ENCODE measurements at places on chromosomes 12 and 14.

DNA sequence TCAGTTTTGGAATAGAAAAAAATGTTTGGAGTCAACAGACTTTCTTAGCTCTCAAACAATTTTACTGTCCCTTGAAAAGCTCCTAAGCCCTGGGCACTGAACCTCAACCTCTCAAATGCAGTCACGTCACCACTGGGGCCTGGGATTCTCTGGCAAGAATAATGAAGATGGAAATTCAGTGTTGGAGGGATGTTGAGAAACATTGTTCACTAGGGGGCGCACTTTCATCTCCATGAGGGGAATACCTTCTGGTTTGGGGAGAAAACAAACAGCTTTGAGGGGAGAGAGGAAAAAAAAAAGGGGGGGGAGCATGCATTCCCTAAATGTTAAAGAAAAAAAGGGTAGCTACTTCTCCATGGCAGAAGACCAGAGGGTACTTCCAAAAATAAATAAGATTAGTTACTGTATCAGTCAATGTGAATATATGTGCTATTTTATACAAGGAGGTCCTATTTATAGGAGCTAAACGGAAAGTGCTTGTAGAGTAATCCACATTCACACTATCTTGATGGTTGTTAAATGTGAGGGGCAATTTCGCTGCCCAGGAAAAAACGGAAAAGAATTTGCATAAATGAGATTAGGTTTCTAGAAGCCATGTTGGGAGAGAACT lies 5.8 kb upstream of the TBPL2 start:
- peak; percentile 15 for DNase-seq

- no peak for DNase-seq
Measured at GRCh38 chr14:105323663-105324062, 9.1 kb downstream of the PACS2 start.

- no peak for DNase-seq
Measured at GRCh38 chr14:100871234-100872186, 32.0 kb downstream of the RTL1 start.

GRCh38 chr12:104399740-104400612 lies 56.8 kb upstream of the CHST11 start:
- DNase-seq: no peak

GRCh38 chr12:18551701-18552100 lies 186.1 kb downstream of the PLCZ1 start:
- no peak for DNase-seq

DNA sequence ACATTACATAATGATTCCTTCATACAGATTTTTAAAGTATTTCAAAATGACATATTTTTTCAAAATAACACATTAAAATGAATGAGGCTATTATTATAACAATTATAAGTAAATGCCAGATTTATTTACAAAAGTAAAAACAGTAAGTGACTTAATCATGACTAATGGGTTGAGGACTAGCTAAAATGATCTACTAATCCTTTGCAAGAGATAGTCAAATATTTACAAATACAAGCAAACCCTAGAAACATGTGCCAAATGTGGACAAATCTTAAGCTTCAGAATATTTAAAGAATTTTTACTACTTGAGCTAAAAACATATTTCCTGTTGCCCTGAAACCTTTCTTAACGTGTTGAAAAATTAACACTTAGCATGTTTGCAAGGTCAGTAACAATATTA lies 74.8 kb downstream of the KIF21A start:
- no peak for DNase-seq

DNA sequence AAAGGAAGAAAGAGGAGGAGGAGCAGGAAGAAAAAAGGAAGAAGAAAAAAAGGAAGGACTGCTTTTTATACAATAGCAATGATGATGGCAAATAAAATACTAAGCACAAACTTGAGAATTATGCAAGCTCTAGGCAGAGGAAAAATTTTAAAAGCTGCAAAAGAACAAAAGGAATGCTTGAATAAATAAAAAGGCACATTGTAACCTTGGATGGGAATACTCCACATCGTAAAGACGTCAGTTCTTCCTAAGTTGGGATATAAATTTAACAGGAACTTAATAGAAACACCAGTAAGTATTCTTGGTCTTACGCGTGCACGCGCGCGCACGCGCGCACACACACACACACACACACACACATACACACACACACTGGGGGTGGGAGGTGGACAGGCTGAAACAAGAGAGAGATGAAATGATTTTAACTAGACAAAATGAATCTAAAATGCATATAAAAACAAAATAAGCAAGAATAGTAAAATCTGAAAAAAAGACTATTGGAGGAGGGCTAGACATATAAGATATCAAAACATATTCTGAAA lies 43.0 kb downstream of the SERPINA3 start:
- DNase-seq: no peak

DNA sequence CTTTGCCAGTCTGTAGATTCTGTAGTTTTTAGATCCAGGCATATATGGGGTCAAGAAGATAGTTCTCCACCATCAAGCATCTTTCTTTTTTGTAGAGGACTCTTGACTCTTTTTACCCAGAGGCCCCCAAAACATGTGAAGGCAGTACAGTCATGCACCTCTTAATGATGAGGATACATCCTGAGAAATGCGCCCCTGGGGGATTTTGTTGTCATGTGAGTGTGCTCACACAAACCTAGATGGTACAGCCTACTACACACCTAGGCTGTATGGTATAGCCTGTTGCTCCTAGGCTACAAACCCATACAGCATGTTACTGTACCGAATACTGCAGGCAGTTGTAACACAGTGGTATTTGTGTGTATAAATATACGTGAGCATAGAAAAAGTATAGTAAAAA lies 23.0 kb downstream of the EVL start:
- no peak for DNase-seq

GRCh38 chr12:45989287-45989686 lies 1.1 kb downstream of the SCAF11 start:
- no peak for DNase-seq

- DNase-seq: no peak
Measured at GRCh38 chr12:68934392-68934791, 1.4 kb upstream of the CPM start.

- DNase-seq: no peak
Measured at GRCh38 chr12:31772186-31772585, 43.4 kb upstream of the AMN1 start.

- DNase-seq: no peak
Measured at GRCh38 chr12:117468016-117468415, 106.6 kb upstream of the NOS1 start.

GRCh38 chr12:58425481-58426392 lies 484.4 kb downstream of the ATP23 start:
- DNase-seq: no peak

- DNase-seq: no peak
Measured at GRCh38 chr12:110720516-110720915, 22.2 kb downstream of the PPP1CC start.

GRCh38 chr12:94282675-94283074 lies 134.3 kb downstream of the PLXNC1 start:
- DNase-seq: no peak

DNA sequence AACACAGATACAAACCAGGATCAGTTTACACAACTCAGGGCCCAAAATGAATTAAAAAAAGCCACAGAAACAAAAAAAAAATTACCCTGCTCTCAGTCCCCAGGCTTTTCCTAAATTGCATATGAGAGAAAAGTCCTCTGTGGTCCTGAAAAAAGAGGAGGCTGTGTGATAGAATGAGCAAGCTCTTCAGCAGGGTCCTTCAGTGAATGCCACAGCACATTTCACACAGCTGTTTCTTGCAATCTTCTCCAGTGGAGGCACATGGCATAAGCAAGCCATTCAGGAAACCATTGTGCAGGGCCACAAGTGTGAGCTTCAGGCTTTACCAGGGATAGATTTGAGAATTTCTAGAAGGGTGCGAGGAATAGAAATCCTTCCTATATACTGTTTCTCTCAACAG lies 168.5 kb downstream of the PPM1H start:
- DNase-seq: no peak

DNA sequence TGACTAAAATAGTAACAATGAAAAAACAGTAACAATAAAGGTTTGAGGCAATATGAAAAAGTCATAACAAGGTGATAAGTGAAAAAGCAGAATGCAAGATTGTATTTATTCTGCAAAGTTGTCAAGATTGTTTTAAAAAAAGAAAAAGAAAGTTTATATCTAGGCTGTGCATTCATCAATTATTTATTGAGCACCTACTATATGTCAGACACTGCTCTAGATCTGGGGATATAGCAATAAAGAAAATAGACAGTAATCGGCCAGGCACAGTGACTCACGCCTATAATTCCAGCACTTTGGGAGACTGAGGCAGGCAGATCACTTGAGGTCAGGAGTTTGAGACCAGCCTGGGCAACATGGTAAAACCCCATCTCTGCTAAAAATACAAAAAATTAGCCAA lies 3.8 kb downstream of the PLA2G1B start:
- no peak for DNase-seq

GRCh38 chr12:87234898-87235297 lies 794.3 kb downstream of the C12orf50 start:
- DNase-seq: no peak

- DNase-seq: no peak
Measured at GRCh38 chr12:71303199-71303598, 136.4 kb upstream of the LGR5 start.

- no peak for DNase-seq
Measured at GRCh38 chr12:12357719-12358461, 1.0 kb downstream of the BORCS5 start.

DNA sequence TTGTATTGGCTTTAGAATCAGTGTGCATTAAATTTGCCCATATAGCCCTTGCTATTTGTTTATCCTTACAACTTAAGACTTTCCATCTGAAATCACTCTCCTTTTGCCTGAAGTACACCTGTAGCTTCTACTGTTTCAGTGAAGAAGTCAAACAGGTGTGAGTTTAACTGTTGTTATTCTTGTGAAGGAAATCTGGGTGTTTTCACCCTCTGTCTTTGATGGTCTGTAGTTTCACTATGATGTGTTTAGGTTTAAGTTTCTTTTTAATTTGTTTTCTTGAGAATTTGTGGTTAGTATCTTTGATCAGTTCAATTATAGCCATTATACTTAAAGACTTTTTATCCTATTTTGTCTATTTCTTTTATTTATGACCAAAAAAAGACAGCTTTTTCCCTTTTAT lies 68.9 kb upstream of the BBS10 start:
- DNase-seq: no peak

- DNase-seq: no peak
Measured at GRCh38 chr12:120599672-120600552, 18.7 kb upstream of the POP5 start.

DNA sequence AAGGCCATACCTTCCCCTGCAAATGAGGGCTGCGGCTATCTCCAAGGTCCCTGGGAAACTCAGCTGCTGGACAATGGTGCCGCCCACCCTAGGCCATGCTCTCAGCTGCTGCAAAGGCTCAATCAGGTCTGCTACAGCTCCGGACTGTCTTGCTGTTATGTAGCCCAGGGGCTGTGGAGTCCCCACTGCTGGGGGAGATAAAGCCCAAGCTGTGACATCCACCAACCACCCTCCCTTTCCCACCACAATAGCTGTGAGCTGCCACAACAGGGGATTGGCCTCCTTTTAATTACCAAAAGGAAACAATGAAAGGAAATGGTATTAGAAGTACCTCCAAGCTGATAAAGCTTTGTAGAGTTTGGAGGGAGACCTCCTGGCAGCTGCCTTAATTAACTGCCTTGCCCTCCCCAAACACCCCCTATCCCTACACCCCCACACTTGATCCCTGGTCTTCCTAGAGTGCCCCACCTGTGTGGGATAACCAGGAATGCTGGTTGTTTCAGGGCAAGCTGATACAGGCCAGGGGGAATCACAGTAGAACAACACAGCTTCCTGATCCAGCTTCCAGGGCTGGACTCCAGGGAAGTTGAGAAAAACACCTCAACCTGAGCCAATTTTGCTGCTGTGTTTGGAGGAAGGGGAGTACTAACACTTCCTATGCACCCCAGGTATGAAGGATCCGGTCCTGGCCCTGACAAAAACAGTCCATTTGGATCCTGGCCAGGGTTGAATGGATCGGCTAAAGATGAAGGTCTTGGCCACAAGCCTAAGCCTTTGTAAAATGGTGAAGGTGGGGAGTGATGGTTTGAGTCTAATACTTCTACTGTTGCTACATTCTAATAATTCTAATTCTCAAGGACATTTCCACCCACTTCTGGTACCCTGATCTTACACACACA lies at the start of gene VWF:
VWF (minus strand) TSS at position 260 of the 899 bp plus-strand sequence. CDS start 1,474 bp downstream, outside the sequence.
- DNase-seq: no peak

- no peak for DNase-seq
Measured at GRCh38 chr12:126953365-126953889, 1313.5 kb upstream of the TMEM132C start.

- no peak for DNase-seq
Measured at GRCh38 chr12:108888031-108888430, 8.1 kb downstream of the DAO start.

DNA sequence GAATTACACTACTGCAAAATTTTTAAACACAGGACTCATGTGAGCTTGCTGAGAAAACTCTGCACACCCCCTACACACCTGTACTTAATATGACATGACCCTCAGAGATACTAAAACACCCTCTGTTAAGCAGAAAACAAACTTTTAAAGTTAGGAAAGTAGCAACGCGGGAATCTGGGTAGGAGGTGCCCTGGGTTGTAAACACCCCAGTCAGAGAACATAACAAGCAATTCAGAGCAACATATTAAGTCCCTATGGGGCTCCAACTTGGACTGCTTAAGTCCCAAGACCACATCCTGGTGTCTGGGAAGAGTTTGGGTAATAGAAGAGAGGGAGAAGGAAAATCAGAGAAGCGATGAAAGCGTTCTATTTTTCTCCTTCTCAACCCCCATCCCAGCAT lies 1.2 kb downstream of the ATF7 start:
- no peak for DNase-seq

DNA sequence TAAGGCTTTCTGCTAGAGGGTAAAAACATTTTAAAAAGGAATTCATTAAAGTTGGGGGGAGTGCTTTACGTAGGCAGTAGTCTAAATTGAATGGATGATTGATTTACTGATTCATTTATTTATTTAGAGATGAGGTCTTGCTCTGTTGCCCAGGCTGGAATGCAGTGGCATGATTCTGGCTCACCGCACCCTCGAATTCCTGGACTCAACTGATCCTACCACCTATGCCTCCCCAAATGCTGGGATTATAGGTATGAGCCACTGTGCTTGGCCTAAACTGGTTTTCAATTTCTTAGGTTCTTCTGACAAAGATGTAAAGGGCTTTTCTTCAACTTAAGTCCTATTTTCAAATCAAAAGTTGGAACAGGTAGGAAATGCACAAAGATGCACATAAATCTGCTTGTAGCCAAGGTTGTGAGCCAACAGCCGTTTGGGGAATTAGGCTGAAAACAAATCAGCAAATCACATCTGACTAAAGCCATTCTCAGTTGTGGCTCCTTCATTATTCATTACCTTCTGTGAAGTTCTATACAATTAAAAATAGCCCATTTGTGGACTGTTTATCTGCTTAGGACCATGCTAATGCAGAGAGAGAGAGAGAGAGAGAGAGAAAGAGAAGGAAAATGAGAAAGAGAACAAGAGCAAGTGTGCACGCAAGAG lies 218.0 kb downstream of the PPM1H start:
- no peak for DNase-seq

All from stimulated activated CD4-positive, alpha-beta T cell treated with anti-CD3 and anti-CD28 coated beads, Interleukin-1b, Interleukin-23, amount 100 ng/mL, for 1 hour (primary cell).